ENCODE measurements at places on chromosomes 2 and 18.

GRCh38 chr2:134393075-134393461, 139.2 kb downstream of the MGAT5 start:
- no peak for DNase-seq

- DNase-seq, result no peak
Observed at GRCh38 chr2:50385349-50385748, 646.6 kb downstream of the NRXN1 start.

GRCh38 chr2:108978709-108979111, 10.3 kb downstream of the EDAR start:
- DNase-seq, result no peak

DNA sequence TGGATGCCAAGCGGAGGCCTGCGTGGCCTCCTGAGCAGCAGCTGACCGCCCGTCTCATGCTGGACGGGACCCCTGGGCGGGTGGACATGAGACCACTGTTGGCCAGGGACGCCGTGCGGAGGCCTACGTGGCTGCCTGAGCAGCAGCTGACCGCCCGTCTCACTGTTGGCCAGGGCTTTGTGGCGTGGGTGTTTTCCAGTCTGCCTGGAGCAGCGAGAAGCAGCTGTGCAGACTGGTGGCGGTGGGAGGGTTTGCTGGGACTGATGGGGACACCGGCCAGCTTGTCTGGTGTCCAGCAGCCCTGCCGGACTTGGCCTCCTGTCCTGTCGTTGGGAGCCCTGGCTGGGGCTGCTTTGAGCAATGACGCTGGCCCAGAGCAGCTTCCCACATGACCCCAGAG, 5.8 kb upstream of the D2HGDH start:
- no peak for DNase-seq

DNA sequence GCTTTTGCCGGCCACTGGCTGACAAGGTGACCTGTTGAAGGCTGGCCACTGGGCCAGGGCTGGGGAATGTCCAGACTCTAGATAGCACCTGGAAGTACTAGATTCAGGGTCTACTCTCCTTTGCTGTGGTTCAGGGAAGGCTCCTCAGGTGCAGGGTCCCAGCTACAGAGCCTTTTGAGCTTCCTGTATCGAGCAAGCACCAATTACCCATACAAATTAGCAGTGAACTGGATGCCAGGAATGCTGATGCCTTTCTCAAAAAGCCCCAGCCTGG, 213.4 kb downstream of the CYP26B1 start:
- DNase-seq, result no peak

DNA sequence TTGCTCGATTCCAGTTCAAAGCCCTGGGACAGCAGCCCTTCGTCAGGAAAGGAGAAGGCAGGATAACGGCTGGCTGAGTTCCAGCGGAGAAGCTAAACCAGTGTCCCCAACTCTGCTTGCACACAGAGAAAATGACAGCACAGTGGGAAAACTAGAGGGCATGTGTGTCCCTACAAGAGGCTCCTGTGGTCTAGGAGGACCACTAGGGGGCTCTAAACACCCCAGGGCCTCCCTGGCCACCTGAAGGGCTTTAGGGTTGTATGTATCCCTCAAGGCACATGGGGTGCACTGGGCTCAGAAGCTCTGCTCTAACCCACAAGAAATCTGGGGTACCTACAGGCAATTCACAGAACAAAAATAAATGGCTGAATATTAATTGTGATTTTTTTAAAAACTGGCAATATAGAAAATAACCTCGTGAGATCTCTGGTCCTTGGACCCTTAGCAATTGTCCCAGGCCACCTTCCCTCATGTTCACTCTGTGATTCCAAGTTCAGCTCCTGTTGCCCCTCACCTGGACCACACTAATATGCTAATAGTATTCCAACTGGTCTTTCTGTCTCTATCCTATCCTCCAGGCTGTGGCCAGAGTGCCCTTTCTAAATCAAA, 17.5 kb downstream of the STAT1 start:
- DNase-seq, result no peak

DNA sequence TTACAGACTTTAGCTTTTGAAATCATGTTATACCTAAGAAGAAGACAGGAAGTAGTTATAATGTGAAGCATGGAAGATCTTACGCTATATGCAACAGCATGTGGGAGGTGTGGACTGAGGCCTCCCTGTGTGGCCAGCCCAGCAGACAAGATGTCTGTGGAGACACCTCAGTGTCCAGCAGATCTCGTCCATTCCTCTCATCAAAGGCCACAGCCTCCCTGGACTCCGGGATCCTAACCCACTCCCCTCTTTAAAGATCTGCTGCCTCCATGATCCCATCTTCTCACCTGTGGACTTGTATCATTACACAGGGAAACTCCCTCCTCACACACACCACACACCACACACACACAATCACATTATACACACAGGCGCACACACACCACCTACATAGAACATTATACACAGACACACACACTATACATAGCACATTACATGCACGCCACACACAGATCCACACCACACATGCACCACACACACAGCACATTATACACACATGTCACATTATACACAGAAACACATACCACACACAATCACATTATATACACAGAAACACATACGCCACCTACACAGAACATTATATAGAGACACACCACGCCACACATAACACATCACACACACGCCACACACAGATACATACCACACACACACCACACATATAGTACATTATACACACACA, 89.5 kb downstream of the PXDN start:
- DNase-seq, result no peak

DNA sequence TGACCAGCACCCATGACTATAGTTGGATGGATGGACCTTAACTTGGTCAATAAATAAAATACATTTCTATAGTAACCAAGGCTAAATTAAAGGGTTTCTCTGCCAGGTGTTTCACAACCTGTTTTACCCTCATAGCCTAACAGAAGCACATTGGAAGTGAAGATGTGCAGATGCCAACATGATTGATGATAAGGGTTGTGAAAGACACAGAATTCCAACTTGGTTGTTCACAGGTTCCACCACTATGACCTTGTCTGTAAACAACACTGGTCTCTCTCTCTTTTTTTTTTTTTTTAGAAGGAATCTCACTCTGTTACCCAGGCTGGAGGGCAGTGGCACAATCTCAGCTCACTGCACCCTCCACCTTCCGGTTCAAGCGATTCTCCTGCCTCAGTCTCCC, 37.5 kb upstream of the PTH2R start:
- DNase-seq, result no peak

GRCh38 chr18:46563317-46563716, 93.7 kb downstream of the LOXHD1 start:
- DNase-seq, result no peak

DNA sequence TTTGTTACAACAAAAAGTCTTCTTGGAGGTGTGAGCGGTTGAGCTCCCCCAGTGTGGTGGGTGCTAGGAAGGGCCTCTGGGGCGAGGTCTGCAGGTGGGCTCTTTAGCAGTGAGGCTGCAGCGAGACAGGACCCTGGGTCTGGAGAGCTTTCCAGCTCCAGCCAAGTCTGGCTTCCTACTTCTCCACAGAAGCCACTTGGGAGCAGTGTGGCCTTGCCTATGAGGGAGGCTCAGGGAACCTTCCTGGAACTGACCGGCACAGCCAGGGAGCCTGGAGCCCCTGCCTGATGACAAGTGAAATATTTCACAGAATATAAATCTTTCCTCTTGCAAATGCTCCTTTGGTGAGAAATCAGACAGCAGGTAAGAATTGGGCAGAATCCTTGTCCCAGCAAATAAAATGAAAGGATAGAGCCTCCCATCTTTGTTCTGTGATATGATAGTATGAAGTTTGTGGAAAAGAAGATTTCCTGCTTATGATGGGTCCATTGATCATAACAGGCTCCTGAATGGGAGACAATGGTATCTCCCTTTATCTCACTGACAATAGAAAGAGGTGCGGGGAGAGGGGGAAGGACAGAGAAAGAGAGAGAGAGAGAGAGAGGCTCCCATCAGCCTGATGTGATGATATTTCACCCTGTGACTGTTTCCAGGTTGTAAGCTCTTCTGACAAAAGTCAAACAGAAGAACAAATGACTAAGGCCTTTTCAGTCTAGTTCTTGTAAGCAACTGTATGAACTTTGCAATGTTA, 289.8 kb upstream of the SPRED2 start:
- DNase-seq, result no peak

DNA sequence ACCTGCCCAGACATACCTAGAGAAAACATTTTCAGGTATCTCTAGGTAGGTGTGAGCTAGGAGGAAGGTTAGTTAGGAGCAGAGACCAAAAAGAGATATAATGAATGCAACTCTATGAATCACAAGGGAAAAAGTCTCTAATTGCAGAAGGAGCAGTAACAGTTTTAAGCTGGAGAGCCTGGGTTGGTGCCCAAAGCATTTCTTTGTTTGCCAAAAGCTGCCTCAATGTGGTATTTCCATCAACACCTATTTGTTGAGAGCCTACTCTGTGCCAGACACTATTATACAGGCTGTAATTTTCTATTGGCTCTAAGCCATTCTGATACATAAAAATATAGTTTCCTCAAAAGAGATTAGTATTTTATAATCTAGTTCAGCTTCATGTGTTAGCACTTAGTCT, 141.6 kb downstream of the UBE2E3 start:
- DNase-seq, result no peak

DNA sequence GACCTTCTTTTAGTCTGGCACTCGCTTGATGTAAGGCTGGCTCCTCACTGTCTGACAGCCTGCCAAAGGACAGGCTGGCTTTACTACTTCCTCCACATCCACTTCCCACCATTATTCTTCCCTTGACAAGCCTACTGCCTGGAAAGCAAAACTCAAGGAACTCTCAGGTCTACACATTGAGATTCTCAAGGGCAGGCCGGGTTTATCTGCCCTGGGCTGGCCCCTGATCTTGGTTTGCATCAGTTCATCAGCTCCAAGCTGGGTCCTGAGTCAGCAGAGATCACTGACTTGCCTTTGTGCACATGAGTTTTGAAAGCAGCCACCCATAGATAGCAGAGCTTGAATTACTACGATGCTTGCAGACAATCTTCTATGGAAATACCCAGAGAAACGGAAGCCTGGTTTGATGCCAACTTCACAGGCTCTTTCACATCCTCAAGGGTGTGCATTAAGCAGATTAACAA, 53.9 kb downstream of the KCTD18 start:
- no peak for DNase-seq

DNA sequence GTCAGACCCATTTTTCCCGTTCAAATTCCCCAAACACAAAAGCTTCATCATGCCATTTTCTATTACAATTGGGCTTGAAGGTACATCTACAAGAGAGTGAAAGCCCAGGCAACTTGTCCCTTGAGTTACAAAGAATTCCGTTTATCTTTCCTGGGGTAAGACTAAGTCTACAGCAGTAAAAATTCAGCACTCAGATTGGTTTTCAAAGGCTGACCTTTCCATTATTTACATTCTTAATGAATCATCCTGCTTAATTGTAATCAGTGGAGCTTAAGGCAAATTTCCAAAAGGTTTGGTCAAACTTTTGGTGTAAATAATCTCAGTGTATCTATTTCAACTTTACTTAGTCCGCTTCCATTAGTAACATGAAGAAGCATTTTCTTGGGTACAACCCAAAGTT, 33.4 kb upstream of the ST3GAL5 start:
- DNase-seq, result no peak

DNA sequence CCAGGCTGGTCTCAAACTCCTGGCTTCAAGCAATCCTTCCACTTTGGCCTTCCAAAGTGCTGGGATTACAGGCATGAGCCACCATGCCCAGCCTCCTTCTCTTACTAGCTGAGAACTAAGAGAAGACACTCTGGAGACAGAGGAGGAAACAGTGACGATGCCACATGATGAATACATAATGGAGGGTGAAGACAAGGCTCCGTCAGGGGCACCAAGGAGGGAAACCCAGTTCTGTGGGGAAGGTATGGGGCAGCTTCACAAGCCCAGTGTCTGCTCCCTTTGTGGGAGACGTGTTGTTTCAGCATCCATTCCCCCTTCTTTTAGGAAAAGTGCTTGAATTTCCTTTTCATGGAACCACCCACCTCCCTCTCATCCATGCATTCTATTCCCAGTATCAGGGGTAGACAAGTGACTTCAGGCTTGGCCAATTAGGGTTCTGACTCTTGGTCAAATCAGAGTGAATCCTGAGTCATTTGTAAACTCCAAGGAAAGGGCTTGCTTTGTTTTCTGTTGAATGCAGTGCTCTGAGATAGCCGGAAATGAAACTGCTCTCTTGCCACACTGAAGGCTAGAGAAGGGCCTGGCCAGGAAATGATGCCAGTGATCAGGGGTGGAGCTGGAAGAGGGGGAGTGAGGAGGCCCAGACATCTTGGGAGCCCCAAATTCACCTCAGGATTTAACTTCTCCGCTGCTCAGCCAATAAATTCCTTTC, 23.7 kb downstream of the TMEM127 start:
- peak; percentile 30 for DNase-seq

GRCh38 chr2:9765611-9766531, 77.4 kb upstream of the TAF1B start:
- DNase-seq, result no peak

DNA sequence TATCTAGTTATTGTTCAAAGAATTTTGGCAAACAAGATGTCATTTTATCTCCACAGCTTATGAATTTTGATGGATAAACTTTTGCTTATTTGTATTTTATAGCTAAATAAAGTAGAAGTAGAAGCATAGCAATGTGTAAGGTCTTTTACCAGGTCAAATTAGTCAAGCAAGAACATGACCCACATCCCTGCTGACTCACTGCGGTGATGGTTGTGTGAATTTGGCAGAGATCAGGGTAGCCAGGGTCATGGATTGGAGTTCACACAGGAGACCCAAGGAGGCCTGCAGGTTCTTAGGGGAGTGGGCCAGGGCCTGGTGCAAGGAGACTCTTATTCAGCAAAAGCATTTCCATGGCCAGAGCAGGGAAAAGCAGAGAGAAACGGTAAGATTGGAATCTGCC, 18.7 kb downstream of the SP140 start:
- no peak for DNase-seq

DNA sequence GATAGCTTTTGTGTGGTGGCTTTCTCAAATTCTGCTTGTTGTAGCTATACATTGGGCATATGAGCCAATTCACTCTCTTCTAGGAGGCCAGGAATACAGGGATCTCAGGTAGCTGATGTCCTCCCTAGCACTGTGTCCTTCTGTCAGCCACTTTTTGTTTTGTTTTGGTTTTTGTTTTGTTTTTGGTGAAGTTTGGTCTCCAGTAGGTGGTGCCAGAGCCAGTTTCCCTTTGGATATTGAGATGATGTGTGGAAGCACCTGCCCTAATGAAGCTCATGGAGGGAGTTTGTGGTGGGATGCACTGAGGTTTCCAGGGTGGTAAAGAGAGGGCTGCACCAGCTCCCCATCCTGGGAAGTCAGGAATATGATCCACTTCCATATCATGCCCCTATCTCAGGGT, 100.5 kb upstream of the VWC2L start:
- no peak for DNase-seq
